ENCODE measurements at places on chromosomes 3 and 15.

GRCh38 chr15:85793641-85794597, 806 bp downstream of the KLHL25 start:
- DNase-seq = peak; percentile 33

DNA sequence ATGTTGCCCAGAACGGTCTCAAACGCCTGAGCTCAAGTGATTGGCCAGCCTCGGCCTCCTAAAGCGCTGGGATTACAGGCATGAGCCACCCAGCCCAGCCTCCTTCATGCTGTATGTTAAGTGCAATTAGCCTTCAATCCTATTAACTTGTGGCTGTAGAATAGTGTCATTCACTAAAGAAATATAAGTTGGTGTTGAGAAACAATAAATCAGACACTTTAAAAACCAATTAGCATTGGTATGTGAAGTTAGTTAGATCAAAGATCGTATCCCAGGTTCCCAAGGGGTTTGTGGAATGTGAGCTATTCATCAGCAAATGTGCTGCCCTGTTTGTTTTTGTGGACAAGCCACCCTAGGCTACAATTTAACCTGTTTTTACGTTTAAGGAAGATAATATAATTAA, 11.0 kb upstream of the PIK3CB start:
- no peak for DNase-seq

GRCh38 chr3:43838877-43839276, 148.1 kb downstream of the ABHD5 start:
- peak; percentile 20 for DNase-seq

DNA sequence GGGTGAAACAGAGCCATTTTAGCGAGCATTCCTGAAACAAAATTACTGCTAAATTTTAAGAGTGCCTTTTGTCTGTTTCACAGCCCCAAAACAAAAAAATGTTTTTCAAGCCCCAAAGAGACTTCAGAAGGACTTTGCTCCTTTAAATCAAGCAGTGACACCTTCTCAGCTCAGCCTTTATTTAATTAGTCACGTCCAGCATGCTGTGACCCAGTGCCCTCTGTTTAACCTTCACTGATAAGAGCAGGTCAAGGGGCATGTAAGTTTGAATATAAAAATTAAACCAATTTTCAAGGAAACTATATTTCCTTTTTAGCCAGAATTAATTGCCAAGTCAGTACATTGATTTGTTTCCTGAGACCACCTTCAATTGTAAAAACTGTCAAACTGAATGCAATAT, 40.6 kb downstream of the ISL2 start:
- no peak for DNase-seq

DNA sequence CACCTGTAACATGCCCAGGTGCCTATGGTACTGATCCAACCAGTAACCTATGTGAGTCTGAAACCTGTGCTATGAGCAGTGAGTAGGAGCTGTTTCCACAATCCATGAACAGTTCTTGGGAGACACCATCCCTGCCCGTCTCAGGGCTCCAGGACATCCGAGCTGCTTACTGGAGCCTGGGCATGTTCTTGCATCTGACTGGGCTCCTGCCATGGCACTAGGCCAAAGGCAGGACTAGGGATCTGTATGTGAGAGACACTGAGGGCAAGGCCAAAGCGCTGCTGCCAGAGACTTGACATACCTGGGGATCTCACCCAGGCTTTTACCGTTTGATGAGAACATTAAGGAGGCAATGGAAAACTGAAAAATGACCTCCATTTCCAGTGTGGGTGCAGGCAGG, 59.8 kb downstream of the WDR76 start:
- DNase-seq = no peak

GRCh38 chr15:40333922-40334492, 6.7 kb downstream of the CCDC9B start:
- no peak for DNase-seq
